ENCODE measurements at places on chromosomes 11 and 22.

- peak; percentile 43 for DNase-seq
Measured at GRCh38 chr11:47130543-47130942, 46.1 kb downstream of the ARFGAP2 start.

DNA sequence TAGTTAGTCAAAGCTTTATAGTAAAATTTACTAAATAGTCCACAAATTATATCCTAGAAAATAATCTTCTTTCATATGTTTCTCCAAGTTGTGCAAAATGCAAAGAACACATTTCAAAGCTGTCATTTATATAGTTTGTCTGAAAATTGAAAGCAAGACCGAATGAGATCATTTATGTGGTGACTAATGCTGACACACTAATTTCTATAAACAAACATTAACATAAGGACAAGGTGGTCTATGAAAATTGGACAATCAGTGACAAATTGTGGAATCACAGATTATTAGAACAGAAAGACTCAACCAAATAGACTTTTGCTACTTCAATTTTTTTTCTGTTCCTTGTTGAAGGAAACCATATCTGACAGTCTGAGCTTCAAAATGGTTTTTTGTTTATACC, 1056.1 kb downstream of the LRRC4C start:
- no peak for DNase-seq

DNA sequence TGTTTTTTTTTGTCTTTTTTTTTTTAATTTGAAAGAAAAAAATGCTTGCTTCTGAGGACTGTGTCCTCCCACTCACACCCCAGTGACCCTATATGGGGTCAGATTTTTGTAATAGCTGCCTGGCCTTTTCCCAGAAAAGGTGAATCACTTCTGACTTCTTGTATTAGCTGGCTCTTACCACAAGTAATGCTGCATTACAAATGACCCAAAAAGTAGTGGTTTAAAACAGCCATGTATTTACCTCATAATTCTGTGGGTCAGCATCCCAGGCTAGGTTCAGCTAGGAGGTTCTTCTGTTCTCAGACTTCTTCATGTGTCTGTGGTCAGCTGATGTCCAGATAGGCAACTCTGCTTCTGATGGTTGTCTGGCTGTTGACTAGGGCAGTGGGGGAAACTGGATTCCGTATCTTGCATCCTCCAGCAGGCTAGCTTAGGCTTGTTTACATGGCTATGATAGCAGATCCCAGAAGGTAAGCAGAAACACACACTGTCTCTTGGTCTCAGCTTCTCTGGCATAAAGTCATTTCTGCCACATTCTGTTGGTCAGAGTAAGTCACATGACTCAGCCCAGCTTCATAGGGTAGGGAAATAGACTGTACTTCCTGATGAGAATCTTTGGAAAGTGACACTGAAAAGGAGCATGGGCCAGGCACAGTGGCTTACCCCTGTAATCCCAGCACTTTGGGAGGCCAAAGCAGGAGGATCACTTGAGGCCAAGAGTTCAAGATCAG, 19.5 kb downstream of the LHFPL7 start:
- no peak for DNase-seq

DNA sequence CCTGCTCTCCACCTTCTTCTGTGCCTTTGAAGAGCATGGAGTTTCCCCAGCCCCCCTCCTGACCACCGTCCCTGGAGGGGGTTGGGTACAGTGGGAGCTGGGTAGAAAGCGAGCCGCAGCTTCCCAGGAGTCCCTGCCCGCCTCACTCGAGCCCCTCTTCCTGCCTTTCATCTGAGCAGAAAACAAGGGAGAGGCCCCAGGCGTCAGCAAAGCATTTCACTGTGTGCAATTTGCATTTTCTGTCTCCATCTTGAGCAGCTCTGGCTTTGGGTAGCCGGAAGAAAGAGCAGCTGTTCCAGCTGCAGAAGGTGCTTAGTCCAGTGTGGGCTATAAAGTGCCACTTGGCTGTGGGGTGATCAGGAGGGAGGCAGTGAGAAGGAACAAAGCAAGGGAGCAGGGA, 229.7 kb downstream of the CEP164 start:
- DNase-seq = no peak

GRCh38 chr11:31487848-31488247, 21.6 kb downstream of the IMMP1L start:
- peak; percentile 27 for DNase-seq

DNA sequence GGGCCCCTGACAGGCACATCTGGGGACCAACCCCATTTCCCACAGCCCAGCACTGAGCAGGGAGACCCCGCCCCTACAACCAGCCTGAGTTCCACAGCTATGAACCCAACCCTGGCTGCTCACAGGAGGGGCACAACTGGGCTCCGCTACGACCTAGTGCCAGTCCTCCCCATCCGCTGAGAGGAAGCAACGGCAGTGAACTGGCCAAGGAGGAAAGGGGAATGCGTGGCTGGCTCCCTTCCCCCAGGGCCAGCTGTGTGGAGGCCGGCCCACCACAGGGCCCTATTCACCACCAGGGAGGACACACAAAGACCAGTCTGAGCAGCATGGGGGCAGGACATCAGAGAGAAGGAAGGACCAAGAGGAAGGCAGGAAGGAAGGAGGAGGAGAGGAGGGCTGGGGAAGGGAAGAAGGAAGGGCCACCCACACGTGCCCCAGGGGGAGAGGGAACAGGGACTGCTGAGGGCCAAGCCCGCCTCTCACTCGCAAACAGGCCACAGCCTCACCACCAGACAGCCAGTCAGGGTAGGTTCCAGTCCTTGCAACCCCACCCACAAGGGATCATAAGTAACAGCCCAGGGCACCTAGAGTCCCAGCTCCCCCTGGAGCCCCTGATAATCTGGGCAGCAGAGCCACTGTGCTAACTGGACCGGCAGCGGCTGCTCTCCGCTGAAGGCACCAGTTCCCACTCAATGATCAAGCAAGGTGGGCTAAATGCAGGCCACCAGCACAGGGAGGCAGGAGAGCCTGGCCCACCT, 8.5 kb upstream of the GAL3ST1 start:
- no peak for DNase-seq

DNA sequence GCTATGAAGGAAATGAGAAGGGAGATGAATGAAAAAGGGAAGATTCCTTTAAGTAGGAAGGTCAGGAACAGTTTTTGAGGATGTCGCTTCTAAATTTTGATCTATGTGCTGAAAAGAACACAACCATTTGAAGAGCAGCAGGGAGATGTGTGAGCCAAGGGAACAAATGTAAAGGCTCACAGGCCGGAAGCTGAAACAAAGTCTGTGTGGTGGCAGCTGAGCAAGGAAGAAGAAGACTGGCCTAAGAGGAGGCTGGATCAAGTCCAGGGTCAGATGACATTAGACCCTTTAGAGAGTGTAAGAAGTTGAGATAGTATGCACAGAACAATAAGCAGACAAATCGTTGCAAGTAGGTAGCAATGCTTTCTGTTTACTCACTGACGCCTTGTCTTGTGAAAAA, 1631.4 kb upstream of the TENM4 start:
- no peak for DNase-seq

DNA sequence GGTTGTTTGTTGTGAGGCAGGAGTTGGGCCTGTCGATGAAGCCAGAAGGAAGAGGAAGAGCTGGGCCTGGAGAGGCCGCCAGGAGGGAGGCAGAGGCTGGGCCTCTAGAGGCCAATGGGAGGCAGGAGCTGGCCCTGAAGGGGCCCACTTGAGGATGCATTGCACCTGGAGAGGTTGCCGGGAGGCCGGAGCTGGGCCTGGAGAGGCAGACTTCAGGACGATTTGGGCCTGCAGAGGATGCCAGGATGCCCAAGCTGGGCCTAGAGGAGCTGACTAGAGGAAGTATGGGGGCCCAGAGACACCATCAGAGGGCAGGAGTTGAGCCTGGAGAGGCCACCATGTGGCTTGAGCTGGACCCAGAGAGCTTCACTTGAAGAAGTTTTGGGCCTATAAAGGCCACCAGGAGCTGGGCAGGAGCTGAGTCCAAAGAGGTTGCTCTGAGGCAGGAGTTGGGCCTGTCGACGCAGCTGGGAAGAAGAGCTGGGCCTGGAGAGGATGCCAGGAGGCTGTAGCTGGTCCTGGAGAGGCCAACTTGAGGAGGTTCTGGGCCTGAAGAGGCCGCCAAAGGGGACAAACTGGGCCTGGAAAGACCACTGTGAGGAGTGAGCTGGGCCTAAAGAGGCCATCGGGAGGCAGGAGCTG, 39.0 kb downstream of the OR4C45 start:
- no peak for DNase-seq

- DNase-seq = no peak
Measured at GRCh38 chr11:60982184-60982583, 10.7 kb downstream of the CD6 start.

DNA sequence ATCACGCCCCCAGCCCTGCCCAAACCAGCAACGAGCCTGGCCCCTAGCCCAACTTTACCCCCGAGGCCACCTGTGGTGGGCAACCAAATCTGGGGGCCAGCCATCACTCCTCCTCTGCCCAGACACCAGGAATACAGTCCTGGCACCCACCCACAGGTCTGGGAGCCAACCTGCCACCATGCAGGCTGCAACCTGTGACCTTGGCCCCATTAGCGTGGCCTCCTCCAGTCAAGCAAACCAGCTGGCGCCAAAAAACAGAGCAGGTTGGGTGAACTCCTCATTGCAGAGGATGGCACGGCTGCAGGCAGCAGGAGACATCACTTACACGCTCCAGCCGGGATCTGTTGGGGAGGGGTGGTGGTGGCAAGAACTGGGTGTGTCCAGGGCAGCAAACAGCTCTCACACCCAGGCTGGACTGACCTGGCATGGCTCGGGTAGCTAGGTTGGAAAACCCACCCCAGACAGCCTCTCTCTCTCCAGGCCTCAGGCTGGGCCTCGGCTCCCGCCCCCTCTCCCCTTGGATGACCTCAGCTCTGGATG, 65.5 kb upstream of the TCF20 start:
- DNase-seq = no peak

DNA sequence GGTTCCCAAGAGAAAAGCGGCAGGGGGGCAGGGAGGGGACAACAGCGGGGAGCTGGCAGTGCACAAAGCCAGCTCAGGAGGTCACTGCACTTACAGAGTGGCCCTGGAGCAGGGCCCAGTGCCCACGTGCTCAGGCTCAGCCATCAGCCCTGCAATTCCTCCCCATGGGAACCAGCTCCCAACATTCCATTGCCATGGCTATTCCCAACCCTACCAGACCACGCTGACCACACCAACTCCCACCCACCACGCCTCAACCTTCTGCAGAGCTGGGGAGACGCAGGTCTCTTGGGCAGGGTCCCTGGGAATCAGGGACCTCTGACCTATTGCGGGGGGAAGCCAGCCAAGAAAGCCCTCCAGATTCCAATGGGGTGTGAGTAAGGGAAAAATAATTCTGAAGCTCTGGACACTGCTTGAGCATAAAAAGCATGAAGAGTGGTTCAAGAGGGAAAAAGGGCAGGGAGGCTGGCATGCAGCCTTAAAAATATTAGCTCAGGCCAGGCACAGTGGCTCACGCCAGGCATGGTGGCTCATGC, 38.3 kb upstream of the TFIP11 start:
- DNase-seq = no peak

- no peak for DNase-seq
Measured at GRCh38 chr11:88484873-88485621, 147.5 kb upstream of the CTSC start.

DNA sequence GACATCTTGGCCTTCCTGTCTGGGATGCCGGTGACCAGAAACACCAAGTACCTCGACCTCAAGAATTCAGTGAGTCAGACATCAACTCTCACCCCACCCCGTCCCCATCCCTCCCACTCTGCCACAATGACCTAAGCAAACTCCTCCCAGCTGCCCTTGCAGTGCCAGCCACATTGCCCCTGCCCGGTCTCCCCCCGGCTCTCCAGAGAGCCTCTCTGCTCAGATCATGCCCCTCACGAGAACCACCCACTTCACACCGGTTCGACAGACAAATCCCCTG, 23.6 kb upstream of the MYRF start:
- no peak for DNase-seq

- DNase-seq = no peak
Measured at GRCh38 chr22:23894710-23895598, 771 bp downstream of the MIF start.

- no peak for DNase-seq
Measured at GRCh38 chr11:10645212-10645795, 48.3 kb downstream of the IRAG1 start.

All from iPS DF 6.9 (cell line).